Brain microvascular endothelial cell (primary cell): ENCODE measurements at places on chromosomes 5 and 9.

GRCh38 chr9:112015149-112015548 is 118.5 kb downstream of the UGCG start:
- DNase-seq: no peak

GRCh38 chr9:84485539-84485938 is 145.0 kb upstream of the SLC28A3 start:
- no peak for DNase-seq

- DNase-seq: no peak
Measured at GRCh38 chr9:134128727-134129679, 6.9 kb upstream of the WDR5 start.

DNA sequence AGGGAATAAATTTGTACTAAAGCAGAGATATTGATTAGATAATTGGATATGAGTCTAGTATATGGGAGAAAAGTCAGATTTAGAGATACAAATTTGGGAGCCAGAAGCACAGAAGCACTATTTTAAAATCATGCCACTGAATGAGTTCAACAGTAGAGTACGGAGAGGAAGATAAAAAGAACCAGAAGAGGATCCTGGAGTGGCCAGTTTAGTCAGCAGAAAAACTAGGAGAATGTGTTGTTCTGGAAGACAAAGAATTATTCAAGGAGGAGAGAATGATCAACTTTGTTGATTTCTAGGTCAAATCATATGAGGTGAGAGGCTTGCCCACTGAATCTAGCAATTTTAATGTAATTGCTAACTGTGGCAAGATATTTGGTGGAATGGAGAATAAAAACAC is 67.0 kb downstream of the NIPBL start:
- no peak for DNase-seq

GRCh38 chr9:89786655-89787054 is 181.8 kb downstream of the GADD45G start:
- DNase-seq: no peak

DNA sequence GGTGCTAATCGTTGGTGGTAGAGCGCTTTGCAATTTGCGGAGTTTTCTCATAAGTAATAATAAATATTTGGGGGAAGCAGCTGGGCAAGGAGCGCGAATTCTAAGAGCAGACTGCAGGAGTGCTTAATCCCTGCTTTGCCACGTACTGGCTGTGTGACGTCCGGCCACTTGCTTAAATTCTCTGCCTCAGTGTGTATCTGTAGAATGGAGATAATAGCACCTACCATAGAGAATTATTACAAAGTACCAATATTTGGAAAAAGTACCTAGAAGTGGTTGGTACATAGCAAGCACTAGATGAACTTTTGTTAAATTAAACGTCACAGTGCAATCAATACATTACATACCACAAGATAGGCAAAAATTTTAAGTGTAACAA is 598 bp upstream of the TMED7 start:
- peak; percentile 49 for DNase-seq

- no peak for DNase-seq
Measured at GRCh38 chr5:43017428-43017815, 22.7 kb downstream of the ANXA2R start.

DNA sequence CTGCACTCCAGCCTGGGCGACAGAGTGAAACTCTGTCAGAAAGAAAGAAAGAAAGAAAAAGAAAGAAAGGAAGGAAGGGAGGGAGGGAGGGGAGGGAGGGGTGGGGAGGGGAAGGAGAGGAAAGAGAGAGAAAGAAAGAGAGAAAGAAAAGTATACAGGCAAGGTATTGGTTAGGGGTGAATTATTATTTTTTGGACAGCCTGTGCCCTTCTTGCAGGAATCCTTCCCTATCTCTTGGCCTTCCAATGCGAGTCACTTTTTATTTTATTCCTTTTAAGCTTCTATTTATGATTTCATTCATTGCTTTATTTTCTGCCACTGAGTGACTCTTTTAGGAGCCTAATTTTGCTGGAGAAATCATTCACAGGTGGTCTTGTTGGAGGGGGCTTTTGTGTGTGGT is 98.7 kb downstream of the PDE8B start:
- no peak for DNase-seq

DNA sequence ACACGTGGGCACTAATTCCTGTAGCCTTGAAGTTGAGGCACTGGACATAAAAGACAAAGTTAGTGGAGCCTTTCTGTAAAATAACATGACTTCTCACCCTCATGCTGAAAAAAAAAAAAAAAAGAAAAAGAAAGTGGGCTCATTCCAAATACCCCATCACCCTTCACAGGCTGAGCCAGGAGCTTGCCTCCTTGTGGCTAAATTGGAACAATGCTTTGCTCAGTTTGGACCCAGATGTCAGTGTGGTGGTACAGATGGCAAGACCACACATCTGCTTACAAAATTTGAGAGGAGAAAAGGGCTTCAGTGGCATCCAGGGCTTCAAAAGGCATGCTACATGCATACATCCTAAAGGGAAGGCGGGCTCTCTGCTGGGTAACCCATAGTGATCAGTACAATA is 342.8 kb downstream of the EBF1 start:
- DNase-seq: no peak

DNA sequence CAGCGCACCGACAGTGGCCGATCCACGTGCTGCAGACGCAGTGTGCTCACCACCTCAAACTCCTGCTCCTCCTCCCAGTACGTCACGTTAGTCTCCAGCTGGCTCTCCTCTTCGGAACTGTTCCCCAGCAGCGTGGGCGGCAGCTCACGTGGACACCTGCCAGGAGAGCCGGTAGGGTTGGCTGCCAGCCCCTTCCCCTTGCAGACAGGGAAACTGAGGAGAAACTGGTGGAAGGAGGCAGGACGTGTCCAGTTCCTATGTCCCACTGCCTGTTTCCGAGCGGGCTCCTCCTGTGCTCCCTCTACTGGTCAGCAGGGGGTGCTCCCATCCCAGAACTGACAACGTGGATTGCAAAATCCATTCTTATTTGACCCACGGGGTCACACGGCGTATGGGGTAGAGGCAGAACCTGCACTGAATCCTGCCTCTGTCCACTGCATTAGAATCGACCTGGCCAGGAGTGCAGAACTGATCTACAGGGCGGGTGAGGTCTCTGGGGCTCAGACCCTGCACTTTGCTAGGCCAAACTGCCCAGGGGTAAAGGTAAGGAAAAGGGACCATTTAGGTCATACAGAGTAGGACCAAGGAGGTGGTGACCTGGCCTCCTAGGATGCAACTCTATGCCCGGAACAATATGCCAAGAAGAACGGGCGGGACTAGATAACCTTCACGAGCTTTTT is 25.7 kb downstream of the PDGFRB start:
- DNase-seq: peak; percentile 67

GRCh38 chr5:92309336-92309991 is 926.3 kb upstream of the ARRDC3 start:
- DNase-seq: peak; percentile 4

DNA sequence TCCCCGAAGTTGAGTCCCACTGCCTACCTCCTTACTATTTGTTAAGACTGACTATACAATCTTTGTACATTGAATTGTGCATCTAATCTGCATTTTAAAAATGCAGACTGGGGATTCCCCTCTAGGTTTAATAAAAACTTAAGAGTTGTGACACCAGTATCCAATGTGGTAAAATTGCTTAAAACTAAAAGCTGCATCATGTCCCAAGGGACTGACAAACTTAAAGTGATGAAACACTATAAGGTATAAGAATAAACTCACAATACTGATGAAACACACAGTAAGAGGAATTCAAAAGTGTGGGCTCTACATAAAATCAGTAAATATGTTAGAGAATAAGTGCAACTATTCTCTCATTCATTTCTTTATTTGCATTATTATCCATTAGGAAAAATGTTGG is 1905.1 kb downstream of the MAT2B start:
- DNase-seq: no peak

GRCh38 chr5:180238631-180239030 is 29.6 kb upstream of the RASGEF1C start:
- DNase-seq: no peak

GRCh38 chr9:134590240-134591081 is 51.1 kb upstream of the COL5A1 start:
- no peak for DNase-seq

DNA sequence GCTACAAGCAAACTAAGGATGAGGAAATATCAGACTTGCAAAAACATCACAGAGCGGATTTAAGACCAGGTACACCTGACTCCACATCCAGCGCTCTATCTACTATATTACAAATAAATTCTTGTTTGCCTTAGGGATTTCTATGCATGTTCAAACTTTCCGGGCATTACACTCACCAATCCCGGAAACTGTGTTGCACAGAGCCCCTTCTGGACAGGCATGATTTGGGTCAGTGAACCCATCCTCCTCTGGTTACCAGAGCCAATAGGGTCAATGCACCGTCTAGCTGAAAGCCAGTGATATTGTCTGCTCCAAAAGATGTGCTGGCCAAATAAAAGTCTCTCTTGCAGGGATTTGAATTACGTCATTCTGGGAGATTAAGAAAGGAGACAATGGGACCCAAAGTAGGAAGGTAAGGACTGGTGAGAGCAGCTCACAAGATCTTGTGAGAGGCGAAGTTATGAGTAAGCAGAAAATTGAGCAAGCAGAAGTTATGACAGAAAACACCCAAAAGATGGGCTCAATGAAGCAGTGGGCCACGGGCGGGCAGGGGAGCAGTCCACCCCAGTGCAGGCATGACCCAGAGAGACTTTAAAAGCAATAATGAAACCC is 155.8 kb upstream of the RAI14 start:
- DNase-seq: no peak

- DNase-seq: peak; percentile 78
Measured at GRCh38 chr9:135926402-135927194, 19.3 kb upstream of the CAMSAP1 start.

DNA sequence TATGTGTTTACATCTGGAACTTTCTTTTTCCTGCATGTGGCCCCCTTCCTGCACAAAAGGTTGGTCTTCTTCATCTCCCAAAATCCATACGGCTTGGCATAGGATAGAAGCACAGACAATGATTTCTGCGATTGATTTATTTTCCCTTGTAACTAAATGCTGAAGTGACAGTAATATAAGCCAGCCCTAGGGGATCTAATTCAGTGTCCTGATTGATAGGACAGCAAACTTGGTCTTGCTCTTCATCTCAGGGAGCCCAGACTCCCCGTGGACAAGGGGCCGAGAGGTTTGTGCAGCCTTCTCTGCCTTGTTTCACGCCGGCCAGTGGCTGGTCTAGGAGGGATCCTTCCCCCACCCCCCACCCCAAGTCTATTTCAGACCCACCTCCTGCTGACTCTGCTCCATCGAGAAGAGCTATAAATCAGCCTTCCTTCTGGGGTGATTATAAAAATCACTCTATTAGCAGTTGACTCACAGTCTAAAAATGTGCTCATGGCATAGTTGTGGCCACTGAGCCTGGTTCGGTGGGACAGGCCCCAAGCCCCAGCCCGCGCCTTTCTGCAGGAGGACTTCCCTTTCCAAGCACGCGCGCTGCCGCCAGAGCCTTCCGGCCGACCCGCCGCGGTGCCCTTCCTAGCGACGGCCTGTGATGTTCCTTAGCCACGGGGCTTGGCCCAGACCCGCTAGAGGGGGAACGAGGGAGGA is 89.8 kb upstream of the COL5A1 start:
- DNase-seq: peak; percentile 91

- DNase-seq: no peak
Measured at GRCh38 chr5:125750147-125750860, 672.9 kb upstream of the GRAMD2B start.

GRCh38 chr5:78483809-78484521 is 123.5 kb downstream of the SCAMP1 start:
- peak; percentile 56 for DNase-seq

DNA sequence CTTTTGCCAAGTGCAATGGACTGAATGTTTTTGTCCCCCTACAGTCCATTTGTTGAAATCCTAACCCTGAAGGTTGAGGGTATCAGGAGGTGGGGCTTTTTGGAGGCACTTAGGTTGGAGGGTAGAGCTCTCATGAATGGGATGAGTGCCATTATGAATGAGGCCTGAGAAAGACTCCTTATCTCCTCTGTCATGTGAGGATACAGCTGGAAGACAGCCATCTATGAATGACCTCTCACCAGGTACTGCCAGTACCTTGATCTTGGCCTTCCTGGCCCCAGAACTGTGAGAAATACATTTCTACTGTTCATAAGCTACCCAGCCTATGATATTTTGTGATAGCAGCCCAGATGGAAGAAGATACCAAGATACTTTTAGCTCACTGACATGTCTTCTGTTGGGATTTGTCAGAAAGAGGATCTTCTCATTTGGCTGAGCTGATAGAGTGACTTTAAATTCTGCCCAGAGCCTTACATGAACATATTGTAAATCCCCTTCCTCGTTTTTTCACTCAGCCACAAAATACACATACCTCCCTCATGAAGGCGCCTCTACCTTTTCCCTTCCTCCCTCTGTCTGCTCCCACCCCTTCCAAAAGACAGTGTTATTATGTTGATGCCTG is 256.4 kb downstream of the PDZD2 start:
- no peak for DNase-seq

- no peak for DNase-seq
Measured at GRCh38 chr5:75018805-75019587, 33.4 kb downstream of the GCNT4 start.

- peak; percentile 10 for DNase-seq
Measured at GRCh38 chr5:64299805-64300204, 134.2 kb downstream of the RNF180 start.

GRCh38 chr9:21096172-21096900 is 18.6 kb upstream of the IFNB1 start:
- DNase-seq: peak; percentile 26

DNA sequence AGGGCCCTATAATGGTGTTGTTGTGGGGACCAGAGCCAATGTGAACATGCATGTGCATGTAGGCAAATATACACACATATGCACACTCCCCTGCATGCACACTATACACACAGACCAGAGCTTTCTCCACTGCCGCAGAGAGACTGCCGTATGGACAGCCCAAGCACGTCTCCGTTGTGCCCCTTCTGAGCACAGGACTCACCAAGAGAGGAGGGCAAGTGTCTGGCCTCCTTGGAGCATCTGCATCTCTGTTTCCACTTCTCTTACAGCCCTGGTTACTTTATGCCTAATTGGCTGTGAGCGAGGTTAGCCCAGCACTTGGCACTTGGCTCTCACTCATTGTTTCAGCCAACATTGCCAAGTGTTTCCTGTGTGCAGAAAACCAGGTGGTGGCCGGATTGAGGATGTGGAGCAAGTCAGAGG is 30.4 kb downstream of the CSF2 start:
- no peak for DNase-seq

DNA sequence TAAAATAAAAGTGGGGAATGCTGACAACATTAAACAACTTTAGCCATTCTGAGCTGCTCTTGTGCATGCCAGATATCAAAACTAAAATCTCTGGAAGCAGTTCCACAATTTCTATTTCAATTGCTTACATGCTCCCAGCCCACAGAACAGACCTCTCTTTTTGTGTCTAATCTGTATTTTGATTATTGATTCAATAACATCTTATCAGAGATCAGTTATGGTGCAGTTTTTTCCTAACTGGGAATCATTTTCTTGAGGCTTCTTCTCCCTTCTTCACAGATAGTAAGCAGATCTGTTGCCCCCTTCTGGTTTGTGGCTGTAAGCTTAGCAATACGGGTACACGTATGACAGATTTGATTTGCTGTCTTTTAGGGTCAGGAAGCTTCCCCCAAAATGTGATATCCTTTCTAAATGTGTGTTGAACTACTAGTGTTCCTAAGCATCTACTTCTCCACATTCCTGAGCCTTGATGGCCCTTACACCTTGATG is 39.4 kb downstream of the MRPS27 start:
- DNase-seq: peak; percentile 61
